ENCODE measurements at places on chromosomes 6 and 20.

DNA sequence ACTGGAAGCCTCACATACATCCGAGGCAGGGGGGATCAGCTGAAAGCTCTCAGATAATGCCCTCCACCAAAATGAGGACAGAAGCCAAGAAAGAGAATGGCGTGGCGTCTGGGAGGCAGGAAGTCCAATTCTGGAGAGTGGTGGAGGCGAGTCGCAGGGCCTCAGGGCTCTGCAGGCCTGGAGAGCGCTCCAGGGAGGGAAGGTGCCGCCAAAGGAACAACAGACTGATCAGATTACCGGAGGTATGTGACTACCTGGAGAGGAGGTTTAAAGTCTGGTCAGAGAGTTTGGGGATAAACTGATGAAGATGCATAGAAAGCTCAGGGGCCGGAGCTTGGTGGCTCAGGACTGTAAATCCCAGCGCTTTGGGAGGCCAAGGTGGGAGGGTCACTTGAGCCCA, 11.2 kb upstream of the IP6K3 start:
- no peak for DNase-seq

DNA sequence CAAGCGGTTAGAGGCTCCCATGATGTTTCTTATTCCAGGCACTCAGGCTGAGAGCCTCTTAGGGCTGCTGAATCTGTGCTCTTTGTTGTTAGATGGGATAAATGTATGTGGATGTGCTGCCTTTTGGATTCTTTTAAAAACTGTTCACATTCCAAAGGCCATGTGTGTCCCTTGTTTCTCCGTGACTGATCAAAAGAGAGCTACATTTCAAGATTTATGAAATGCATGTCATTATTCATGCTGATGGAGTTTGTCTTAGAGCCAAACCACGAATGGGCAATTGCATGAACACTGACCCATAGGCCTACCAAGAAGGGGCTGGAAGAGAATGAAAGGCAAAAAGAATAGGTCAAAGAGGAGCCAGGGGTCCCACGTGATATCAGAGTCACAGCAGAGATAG, 104.9 kb upstream of the TSHZ2 start:
- no peak for DNase-seq

GRCh38 chr6:142728910-142729481, 216.0 kb downstream of the HIVEP2 start:
- no peak for DNase-seq

DNA sequence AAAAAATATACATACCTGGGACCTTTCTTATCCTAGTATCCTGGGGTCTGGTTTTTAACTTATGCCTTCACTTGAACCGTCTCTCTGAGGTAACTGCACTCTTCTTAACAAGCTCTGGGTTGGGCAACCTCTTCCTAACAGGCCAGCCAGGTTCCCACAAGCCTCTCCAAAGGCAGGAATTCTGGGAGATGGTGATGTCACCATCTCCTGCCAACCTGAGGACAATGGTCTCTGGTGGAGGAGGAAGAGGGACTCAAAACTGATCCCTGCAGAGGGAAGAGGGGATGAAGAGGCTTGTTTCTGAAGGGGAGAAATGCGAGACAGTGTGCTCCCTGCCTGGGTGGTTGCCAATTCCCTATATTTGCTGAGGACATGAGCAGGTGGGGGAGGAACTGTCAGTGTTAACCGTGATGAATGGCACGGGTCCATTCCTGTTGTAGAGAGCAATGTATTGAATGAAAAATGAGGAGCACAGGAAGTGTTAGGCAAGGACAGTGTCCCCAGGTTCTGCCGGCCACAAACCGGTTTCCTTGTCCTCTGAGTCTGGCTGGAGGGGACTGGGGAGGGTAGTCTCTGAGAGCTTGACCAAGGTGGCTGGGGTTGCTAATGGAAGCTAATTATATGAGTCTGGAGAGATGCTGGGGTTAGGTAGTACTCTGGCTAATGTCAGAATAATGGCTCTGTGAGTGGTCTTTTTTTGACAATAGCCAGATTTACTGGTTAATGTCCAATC, 95.5 kb downstream of the KCNB1 start:
- no peak for DNase-seq

- no peak for DNase-seq
Observed at GRCh38 chr6:8054276-8054675, 9.9 kb downstream of the BLOC1S5 start.

GRCh38 chr20:50019466-50020256, 36.9 kb downstream of the SNAI1 start:
- DNase-seq, result no peak

DNA sequence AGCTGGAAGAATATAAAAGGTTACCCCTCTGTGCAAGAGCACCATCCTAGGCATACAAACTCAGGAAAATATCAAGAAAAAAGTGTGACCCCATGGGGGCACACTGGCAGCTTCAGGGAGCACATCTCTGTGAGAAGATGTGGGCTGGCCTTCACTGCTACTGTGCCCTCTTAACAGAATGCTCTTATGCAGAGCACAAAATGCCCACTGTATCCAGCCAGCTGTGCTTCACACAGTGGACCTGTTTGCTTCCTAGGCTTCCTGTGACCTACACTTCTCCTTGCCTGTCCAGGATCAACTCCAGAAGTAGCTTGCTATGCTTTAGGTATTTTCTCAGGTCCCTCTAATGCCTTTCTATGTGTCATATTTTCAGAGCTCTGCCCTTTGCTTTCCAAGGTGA, 380.2 kb upstream of the MMS22L start:
- no peak for DNase-seq

DNA sequence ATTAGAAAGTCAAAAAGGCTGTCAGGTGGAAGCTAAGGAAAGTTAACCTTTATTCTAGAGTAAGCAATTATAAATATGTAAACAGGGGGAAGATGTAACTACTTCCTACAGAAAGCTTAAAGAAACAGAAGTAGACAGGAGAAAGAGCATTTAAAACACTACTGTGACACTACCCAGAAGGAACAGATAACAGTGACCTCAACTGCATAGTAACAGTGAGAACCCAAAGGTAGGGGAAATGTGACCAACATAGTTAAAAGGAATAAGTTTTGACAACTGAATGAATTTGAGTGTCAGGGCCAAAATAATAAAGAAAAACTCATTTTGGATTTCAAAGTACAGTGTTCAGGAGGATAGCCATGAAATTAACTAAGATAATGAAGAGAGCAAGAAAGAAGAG, 43.5 kb downstream of the IBTK start:
- DNase-seq, result no peak

DNA sequence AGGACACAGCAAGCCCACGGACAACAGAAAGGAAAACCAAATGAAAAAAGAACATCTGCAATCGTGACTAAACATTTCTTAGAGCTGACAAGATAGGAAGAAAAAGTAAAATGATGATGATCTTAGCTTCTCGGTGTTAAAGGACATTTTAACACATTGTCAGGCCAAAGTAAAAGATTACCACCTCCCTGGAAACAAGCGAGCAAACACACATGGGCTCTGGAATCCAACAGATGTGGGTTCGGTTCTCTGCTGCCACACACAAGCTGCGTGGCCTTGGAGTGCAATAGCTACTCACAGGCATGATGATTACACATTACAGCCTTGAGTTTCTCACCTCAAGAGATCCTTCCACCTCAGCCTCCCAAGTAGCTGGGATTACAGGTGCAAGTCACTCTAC, 7.5 kb upstream of the AAR2 start:
- DNase-seq, result no peak

GRCh38 chr6:71396410-71396801, 107.8 kb downstream of the OGFRL1 start:
- no peak for DNase-seq

DNA sequence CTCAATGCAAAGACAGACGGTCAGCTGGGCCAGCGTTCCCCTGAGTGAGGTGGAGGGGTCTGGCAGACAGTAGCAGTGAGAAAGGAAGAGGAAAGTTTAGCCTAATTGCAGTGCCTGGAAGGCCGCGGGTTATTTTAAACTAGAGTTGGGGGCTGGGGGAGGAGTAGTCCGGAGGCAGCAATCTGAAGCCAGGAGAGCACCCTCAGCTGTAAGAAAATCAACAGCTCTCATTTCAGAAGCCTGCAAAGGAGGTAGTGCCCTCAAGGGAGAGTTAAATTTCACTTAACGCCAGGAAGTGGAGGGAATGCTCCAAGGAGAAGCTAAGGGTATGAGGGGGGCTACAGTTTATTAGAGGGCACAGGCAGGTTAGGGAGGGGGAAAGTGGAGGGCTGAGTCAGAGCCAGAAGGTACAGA, 26.9 kb downstream of the RING1 start:
- DNase-seq, result no peak

DNA sequence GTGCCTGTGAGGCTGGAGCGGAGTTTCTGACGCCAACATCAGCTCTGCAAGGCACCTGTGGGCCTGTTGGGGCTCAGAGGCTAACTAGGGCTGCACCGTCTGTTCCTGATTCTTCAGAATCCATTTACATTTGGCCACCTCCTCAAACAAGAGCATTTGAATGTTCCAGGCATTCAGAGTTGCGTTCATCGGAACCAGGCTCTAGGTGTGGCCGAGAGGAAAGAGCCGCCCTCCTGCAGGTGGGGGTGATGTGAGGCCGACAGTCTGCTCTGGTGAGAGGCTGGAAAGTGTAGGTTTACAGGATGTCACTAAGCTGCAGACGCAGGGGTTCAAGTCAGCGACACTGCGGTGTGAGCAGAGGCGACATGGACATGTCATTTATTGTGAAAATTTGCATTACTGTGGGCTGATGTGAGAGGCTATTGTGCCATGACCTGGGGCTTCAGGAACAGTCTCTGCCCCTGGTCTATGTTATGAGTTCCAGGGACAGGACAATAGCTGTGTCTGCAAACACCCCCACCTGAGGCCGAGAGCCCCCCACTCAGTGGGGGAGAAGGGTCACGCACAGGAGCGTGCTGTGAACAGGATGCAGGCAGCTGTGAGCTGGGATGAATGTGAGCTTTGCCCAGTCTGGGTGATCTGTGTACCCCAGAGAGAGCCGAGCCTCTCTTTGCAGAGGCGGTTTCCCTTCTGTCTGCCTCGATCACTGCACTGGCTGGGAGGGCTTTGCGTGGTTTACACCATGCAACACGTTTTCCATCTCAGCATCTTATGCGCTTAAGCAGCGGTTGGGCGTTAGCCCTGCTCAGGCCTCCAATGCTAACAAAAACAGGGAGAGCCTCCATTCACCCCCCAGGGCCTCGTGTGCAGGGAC, 21.1 kb downstream of the SLCO4A1 start:
- DNase-seq, result no peak

DNA sequence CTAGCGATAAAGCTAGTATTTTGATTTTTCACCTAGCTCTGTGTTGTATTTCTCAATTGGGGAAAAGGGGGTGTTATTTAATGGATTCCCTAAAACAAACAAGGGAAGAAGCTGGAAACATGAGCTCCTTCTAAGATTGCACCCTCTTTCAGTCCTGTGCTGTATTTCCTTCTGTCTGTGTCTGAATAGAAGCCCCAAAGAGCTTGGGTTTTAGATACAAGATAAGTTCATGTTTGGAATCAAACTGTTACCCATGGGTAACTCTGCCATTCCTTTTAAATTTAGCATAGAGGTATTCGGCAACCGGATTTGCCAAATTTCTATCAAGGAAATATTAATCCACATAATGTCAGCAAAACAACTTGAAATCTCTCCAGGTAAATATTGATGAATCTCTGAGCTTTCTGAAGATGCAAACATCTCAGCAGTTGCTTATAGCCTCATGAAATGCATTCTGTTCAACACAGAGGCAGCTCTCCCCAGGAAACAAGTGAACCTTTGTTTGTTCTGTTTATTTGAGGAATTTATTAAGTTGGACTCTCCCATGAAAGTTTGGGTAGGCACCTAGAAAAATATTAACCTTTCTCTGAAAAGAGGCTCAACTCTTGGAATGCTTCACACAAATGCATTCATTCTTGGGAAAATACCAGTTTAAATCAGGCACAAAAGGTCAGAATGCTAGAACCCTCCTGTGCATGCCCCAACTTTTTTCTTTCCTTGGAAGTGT, 9.9 kb upstream of the SCGN start:
- DNase-seq, result no peak

- DNase-seq, result no peak
Observed at GRCh38 chr6:166764473-166765233, 137.6 kb upstream of the RPS6KA2 start.

DNA sequence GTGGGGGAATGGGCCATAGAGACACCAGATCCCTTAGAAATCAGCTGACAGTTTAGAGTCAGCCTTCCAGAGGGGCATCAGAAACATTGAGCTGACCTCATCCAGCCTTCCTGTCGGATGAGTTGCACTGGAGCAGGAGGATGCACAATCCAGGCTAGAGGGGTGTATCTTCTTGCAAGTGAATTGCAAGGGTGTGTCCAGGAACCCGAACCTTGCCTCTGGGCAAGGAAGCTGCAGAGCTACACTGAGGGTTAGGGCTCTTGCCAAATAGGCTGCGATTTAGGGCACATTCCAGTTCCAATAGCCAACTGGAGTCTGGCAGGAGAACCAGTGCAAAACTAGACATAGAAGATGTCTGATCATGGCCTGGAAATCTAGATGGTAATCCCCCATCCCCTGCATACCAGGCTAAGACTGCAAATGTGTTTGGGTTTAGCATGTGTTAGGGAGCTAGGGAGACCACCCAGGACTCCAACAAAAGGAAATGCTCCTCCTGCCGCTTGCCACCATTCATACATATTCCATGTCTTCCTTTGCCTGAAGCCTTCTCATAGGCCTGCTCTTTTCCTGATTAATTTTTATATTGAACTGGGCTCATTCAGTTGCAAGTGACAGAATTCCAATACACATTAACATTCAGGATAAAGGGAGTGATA, 6.3 kb upstream of the UTRN start:
- DNase-seq, result no peak
